ENCODE measurements at places on chromosomes 6 and 20. TPM values are rescaled to one million over a fixed set of nuclear protein-coding genes. Genes with fewer than 3 reads are reported as not detected.

DNA sequence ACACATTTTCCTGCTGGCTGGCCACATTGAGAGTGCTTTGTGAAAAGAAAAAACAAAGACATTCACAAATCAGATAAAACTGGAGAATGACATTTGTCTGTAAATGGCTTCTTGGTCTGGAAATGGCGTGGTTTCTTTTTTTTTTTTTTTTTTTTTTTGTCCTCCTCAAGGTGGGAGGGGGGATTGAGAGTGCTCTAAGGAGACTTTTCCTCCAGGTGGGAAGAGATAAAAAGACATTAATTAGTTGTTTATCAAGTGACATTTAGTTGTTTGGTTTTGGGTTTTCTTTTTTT lies 40.4 kb downstream of the GNAS start:
- DNase-seq: no peak

Gene LY6G5C
- not detected for total RNA-seq

DNA sequence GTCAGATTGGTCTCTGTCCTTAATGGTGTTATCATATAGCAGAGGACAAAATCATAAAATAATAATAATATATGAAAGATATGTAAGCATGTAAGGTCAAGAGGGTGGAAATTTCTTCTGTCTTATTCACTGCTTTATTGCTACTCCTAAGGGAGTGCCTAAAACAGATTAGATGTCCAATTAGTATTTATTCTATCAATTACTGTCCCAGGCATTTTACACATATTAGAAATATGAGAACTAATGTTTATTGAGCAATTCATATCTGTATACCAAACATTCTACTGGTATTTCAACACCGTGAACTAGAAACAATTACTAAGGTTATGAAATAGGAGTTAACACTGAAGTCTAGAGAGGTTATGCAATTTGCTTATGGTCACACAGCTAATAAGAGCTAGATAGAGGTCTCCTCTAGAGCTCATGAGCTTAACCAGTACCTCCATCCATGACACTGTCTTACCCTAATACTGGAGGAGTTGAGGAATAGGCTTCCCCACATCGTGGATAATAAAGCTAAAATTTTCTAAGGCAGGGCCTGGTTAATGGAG lies 302.3 kb downstream of the PLCB1 start:
- DNase-seq: no peak

DNA sequence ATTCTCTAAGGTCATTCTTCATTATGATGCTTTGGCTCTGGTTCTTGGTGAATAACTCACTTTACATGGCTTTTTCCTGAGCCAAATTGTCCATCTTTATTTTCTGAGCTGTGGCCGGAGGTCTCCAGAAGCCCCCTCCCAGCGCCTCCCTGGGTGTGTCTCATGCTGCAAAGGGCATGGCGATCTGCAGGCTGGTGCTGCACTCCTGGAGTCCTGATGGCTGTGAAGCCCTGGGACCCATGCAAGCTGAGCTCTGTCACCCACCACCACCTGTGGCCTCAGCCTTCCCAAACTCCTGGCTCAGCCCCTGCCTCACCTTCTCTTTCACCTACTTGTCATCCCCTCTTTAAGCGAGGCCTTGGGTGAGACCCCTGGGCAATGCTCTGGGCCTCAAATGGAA lies 96.9 kb downstream of the CEBPB start:
- no peak for DNase-seq

GRCh38 chr20:58612121-58612691 lies 38.9 kb upstream of the STX16 start:
- DNase-seq: no peak

DNA sequence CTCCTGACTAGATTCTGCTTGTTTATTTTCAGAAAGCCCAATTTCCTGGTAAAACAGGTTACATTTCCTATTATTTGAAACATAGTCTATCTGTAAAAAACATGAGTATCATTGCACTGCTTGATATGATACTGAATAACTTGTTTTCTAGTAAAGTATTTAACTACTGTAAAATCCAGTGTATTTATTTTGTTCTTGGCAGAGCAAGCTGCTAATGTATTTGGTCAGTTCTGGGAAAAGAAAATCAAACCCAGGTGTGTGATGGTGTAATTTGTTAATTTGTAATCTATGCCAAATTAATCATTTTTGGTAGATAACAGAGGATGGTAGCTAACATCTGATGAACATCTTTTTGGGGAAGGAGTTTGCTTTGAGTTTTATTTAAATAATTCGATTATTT lies 50.8 kb downstream of the FKBP5 start:
- no peak for DNase-seq

GRCh38 chr20:45206725-45207124 lies at the start of gene SEMG1:
Gene SEMG1, plus strand, starts transcription at chr20:45207033. Its CDS starts 21 bp downstream, at chr20:45207054.
- DNase-seq: no peak

- DNase-seq: no peak
These were observed 56.8 kb downstream of the ZHX3 start for GRCh38 chr20:41260734-41261220.

Gene MMS22L
- 9.0 TPM for total RNA-seq

- DNase-seq: no peak
These were observed 200.3 kb downstream of the DLL1 start for GRCh38 chr6:170090561-170090960.

DNA sequence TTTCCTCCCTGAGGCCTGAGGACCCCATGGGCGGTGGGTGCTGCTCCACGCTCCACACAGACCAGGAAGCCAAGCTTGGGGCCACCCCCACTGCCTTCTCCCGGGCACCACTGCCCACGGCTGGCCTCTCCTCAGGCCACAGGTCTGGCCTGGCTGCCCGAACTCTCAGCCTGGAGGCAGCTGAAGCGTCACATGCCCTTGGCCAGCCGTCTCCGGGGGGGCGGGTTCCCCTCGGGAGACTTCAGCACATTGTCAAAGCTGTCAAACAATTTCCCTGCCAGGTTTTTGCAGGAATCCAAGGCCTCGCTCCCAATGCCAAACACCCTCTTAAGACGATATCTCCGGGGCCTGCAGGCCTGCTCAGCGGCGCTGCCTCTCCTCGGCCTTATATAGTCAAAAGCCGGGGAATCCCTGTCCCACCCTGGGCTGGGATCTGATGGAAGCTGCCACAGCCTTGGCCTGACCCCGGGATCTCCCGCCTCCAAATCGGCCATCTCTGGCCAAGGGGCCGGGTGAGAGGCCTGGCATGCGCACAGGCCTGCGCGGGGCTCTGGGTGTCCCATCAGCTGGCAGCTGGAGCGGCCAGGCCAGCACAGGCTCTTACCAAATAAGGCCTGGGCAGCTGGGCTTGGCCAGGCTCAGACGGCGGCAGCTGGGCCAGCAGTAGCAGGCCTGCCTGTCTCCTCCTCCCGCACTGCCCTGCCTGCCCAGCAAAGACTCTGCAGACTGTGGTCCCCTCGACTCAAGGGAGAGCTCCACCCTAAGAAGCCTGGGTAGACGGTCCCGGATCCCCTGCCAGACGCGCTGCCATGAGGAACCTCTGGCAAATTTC lies 49.7 kb downstream of the RBM38 start:
- DNase-seq: peak; percentile 22

GRCh38 chr20:7971536-7972280 lies 31.4 kb upstream of the HAO1 start:
- no peak for DNase-seq

DNA sequence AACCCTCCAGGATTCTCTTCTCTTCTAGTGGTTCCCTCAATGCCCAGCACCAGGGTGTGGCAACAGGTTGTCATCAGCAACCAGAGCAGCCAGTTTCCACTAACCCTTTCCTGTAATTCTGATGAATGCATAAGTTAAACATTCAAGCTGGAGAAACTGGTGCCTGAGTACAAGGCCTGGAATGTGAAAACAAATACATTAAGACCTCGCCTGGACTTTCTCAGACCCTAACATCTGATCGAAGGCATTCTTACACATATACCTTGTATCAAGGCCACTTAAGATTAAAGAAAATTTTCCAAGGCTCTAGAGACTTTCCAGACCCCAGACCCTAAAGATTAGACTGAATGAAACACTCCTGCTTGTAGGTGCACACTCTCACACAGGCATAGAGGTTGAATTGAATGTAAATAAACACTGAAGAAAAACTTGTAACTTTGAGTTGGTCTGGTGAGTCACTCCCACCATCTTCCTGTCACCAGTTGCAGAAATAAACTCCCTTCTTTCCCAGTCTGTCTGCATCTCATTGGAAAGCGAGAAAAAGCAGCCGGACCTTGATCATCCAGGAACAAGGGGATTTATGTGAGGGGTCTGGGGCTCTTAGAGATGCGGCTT lies 9.0 kb downstream of the LRP11 start:
- no peak for DNase-seq

Gene NHLRC1
- total RNA-seq: 2.0 TPM

Gene ADGRF1
- not detected for total RNA-seq

DNA sequence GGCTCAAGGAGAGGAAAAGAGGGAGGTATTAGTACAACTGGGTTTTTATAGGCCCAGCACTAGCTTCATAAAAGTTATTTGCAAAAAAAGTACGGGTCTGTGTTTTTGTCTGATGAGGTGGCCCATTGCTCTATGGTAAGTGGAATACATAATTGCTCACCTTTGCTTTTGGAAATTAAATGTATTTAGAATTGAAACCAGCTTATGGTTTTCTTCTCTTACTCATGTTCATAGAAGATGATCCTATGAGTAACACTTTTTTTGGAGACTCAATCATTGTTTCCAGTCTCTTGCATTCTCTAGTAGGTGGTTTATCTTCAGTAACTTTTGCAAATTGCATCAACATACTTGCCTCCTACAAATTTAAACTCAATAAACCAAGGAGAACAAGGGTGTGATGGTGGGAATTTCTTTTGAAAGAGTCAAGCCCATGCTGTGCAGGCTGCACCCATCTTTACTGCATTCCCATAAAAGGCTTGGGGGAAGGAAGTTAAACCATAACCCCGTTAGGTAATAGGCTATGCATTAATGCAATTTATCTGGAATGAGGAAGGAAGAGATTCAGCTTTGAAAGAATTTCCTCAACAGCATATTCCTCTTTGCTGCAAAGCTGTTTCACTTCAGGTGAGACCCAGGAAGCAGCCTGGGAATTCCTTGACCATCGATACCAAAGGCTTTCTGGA lies 48.5 kb upstream of the EDN1 start:
- DNase-seq: no peak

Gene IRF4
- total RNA-seq: 0.22 TPM
